Peyer's patch (tissue), 4 donors: ENCODE measurements at places on chromosomes 7 and 10. TPM values are rescaled to one million over a fixed set of nuclear protein-coding genes. Genes with fewer than 3 reads are reported as not detected.

NAT16 gene
- not detected for total RNA-seq

GIMAP4 gene
- total RNA-seq, result 6.6 TPM

C1QL3 gene
- not detected for total RNA-seq

UCN3 gene
- 2.0 TPM for total RNA-seq

AQP1 gene
- total RNA-seq, result 59.9 TPM

DNA sequence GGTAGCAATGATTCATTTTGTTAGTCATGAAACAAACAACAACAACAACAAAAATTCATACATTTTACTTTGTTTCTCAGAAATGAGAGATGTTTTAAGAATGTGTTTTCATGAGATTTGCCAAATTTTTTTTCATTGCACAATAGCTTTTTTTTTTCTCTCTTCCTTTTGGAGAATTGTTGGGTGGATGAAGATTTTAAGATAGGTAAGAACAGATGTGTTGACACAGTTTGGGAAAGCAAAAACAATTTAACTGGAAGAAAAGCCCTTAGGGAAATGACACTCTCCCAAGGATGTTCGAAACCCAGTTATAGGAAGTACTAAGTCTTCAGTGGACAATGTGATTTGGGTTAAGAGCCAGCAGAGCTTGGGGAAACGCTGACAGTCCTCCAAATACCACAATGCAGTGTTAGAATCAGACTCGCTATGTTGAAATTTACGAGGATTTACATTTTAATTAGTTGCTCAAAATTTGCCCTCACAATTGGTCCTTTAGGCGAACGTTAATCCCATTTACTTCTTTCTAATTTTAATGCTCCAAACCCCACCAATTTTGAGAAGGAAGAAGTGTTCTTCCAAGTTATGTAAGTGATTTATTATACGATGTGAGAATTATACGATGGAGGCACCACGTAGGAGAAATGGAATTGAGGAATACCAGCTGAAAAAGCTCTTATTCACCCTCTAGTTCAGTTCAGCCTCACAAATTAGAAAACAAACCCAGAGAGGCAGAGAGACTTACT is 61.2 kb downstream of the HHEX start:
- DNase-seq, result no peak

GRCh38 chr7:69635555-69636185 is 37.4 kb downstream of the AUTS2 start:
- no peak for DNase-seq

DNA sequence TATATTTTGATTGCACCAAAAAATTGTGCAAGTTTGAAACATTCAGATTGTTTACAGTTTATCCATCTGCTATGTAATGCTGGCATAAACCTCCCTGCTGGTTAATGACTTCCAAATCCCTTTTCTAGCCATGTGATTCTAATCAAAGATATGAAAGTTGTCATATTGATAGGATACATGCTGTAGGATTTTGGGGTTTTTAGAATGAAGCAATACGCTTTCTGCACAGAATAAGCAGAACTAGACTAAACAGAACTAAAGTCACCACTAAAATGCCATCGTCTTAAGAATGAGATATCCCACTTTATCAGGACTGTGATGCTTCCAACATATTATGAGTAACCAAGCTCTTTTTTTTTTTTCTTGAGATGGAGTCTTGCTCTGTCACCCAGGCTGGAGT is 856 bp downstream of the SSMEM1 start:
- DNase-seq, result no peak

DNA sequence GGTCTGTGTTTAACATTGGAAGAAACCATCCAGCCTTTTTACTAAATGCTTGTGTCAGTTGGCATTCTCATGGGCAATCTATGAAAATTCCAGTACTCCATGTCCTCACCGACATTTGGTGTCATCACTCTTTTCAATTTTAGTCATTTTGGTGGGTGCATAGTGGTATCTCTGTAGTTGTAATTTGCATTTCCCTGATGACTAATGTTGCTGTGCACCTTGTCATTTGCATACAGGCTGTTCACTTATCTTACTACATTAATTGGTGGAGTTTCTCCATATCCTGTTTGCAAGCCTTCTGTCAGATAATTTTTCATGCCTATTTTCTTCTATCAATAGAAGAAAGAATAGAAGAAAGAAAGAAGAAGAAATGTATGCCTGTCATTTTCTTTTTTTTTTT is 73.7 kb downstream of the PLPP4 start:
- no peak for DNase-seq

DNA sequence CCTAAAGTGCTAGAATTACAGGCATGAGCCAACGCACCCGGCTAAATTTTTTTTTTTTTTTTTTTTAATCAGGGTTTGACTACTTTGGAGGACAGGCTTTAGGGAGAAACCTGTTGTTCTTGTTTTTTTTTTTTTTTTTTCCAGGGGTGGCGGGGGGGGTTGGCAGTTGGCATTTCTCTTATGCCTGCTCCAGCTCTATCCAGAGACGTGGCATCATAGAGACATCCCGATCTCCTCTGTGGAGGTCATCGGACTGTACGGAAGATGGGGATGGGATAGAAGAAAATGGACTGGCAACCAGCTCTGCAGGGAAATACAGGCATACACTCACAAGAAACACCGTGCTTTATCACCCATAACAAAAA is 130.8 kb downstream of the PRPF18 start:
- DNase-seq, result no peak

DNA sequence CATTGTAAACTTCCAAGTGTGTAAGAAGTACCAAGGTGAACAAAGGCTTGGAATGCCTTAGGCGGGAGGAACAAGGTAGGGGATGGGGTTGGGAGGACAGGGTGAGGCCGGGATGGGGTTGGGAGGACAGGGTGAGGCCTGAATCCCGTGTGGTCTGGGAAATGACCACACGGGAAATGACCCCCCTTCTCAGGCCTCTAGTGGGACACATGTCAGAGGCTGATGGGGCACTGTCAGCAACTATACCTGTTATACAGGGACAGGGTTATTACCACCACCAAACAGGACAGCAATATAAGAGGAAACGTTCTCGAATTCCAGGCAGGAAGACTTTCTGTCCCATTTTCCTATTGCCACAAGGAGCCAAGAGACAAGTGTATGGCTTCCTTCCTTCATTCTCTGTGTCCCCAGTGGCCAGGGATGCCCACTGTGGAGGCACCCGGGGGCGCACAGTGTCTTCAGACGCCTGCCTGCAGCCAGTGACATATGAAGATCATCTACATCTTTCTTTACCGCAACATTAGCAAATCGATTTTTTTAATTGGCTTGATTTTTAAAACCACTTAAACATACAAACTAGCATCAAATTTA is 1.3 kb downstream of the MKI67 start:
- no peak for DNase-seq

DNA sequence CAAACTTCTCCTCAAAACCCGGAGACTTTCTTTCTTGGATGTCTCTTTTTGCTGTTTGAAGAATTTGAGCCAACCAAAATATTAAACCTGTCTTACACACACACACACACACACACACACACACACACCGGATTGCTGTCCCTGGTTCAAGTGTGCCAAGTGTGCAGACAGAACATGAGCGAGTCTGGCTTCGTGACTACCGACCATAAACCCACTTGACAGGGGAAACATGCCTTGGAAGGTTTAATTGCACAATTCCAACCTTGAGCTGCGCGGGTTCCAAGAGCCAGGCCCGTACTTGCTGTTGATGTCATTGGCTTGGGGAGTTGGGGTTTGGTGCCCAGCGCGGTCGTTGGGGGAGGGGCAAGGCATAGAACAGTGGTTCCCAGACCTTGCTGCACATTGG is 1.7 kb downstream of the EGFR start:
- no peak for DNase-seq

- no peak for DNase-seq
Observed at GRCh38 chr10:33506838-33507661, 172.6 kb upstream of the NRP1 start.

DNA sequence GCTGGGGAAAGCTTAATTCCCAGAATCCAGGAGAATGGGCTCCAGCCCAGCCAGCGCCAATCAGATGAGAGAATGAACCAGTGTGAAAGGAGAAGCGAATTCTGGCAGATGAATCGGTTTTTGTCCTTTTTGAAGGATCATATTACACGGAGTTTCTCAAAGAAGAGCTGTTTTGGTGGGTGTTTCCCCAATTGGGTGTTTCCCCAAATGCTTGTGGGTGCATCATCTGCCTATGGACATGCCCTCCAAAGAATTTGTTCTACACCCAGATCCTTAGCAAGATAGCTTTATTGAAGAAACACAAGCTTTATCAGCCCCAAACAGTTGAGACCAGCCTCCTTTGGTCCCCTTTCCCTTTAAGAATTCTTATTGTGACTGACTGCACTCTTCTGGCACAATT is 186.5 kb upstream of the GPR26 start:
- no peak for DNase-seq

GRCh38 chr10:95172851-95173250 is 21.2 kb upstream of the ACSM6 start:
- no peak for DNase-seq
